Activated B cell treated with CpG ODN at 0.5 μM for 24 hours (primary cell): ENCODE measurements at places on chromosomes 2 and 18. TPM values are rescaled to one million over a fixed set of nuclear protein-coding genes. Genes with fewer than 3 reads are reported as not detected.

GRCh38 chr18:10953672-10954071 is 195.7 kb downstream of the PIEZO2 start:
- H3K27ac ChIP-seq = no peak overlapping the region
- no peaks in the 10 kb centered on the region for H3K4me1 ChIP-seq
- DNase-seq = no peak
- peaks cover 2% of the 10 kb centered on the region for H3K27me3 ChIP-seq

DNA sequence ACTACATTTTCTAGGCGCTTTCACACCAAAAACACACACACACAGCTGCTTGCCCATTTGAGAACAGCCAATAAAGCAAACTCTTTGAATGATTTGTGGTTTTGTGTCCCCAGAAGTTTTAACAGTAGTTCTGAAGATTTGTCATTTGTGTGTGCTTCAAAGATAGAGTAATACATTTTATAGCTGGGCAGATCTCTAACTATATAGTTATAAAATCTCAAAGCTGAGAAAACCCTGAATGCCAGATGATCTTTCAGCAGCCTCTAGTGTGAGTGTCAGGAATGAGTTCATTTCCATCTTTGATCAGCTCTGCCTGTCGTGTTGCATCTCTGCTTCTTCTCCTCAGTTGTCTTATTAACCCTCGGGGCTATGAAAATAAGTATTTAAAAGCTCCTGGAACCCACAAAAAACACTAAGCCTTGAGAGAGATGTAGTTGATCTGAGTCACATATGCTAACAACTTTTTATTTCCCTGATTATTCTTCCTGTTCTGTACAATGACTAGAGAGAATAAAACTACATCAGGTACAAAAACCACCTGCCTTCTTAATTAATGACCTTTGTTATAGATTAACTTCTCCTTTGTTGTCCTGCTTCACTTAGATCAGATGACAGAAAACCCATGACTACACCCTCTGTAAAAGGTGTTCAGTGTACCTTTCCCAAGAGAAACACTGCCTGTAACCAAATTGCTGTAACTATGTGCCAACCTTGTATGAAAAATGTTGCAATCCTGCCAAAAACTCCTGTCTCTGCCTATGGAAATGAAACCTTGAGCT is 30.0 kb upstream of the SLC3A1 start:
- H3K27me3 ChIP-seq = no peaks in the 10 kb centered on the region
- no peak for DNase-seq
- H3K4me3 ChIP-seq = no peak overlapping the region
- H3K36me3 ChIP-seq = no peaks in the 10 kb centered on the region
- no peak overlapping the region for H3K27ac ChIP-seq

The NAT8 gene
- total RNA-seq = not detected in 2 replicates

The SERPINB2 gene
- total RNA-seq = 0.33 TPM in 1 of 2 replicates, not detected in the other

The IL1R2 gene
- total RNA-seq = not detected in 2 replicates

GRCh38 chr2:24768601-24769000 is 24.6 kb downstream of the PTRHD1 start:
- no peaks in the 10 kb centered on the region for H3K4me1 ChIP-seq
- H3K27me3 ChIP-seq = no peaks in the 10 kb centered on the region
- H3K4me3 ChIP-seq = no peak overlapping the region
- H3K36me3 ChIP-seq = peaks cover 51% of the 10 kb centered on the region
- no peak for DNase-seq
- H3K27ac ChIP-seq = no peak overlapping the region

The PLGLB1 gene
- total RNA-seq = 5.5 and 8.3 TPM in 2 replicates

The CFAP221 gene
- not detected in 2 replicates for total RNA-seq

- no peaks in the 10 kb centered on the region for H3K4me1 ChIP-seq
- DNase-seq = no peak
- H3K4me3 ChIP-seq = no peak overlapping the region
- no peaks in the 10 kb centered on the region for H3K27me3 ChIP-seq
- H3K36me3 ChIP-seq = no peaks in the 10 kb centered on the region
Observed at GRCh38 chr2:78351208-78351607, 674.3 kb upstream of the REG3G start.

The NYAP2 gene
- 0.07 TPM in 1 of 2 replicates, not detected in the other for total RNA-seq

DNA sequence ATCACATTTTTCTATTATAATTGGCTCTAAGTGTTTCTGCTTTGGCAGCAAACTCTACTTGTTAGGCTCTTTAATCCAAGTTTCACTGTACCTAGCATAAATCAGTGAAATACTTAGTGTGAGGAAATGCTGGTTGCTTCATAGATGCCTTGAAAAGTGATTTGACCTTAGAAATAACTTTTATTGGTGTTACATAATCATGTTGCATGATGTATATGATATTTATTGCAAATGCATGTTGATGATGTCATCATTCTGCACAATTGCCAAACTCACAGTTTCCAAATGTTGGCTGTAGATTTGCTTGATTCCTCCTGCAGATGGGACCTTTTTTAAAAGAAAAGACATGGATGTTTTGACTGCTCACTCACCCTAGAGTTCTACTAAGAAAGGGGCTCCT is 137.6 kb upstream of the BCL2L11 start:
- no peaks in the 10 kb centered on the region for H3K4me1 ChIP-seq
- no peaks in the 10 kb centered on the region for H3K36me3 ChIP-seq
- H3K27ac ChIP-seq = no peak overlapping the region
- no peak for DNase-seq
- no peak overlapping the region for H3K4me3 ChIP-seq

The CDH7 gene
- not detected in 2 replicates for total RNA-seq

DNA sequence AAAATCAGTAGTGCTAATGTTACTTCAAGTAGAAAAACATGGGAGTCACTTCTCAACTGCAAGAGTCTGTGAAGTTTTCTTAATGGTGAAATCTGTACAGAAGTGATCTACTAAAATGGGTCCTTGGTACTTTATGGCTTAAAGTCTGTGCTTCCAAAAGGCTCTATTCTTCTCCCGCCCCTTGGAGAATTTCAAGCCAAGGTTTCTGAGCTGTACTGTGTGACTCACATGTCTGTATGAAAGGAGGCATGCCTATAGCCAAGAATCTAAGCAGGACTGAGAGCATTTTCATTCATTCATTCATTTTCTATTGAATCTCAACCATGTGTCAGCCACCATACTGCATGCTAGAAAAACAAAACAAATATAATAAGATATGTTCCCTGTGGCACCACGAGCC is 19.8 kb upstream of the DDX18 start:
- no peak overlapping the region for H3K27ac ChIP-seq
- H3K4me1 ChIP-seq = no peaks in the 10 kb centered on the region
- no peak overlapping the region for H3K4me3 ChIP-seq
- no peaks in the 10 kb centered on the region for H3K36me3 ChIP-seq
- peaks cover 18% of the 10 kb centered on the region for H3K27me3 ChIP-seq
- no peak for DNase-seq

GRCh38 chr2:157443795-157444640 is at the start of gene CYTIP:
Gene CYTIP, minus strand, starts transcription at chr2:157444089. Its CDS starts 69 bp downstream, at chr2:157444020.
- peak within 1 kb of the TSS; percentile 96 for H3K27ac ChIP-seq
- peak within 1 kb of the TSS; percentile 95 for H3K4me3 ChIP-seq
- peaks cover 48% of the 10 kb centered on the region for H3K36me3 ChIP-seq
- DNase-seq = peak; percentile 52

The AGXT gene
- total RNA-seq = not detected in 2 replicates

The AKAIN1 gene
- total RNA-seq = not detected in 2 replicates

The SLC4A5 gene
- 5.4 and 5.9 TPM in 2 replicates for total RNA-seq

GRCh38 chr2:98161186-98161585 is 74.2 kb downstream of the VWA3B start:
- H3K36me3 ChIP-seq = no peaks in the 10 kb centered on the region
- H3K4me1 ChIP-seq = no peaks in the 10 kb centered on the region
- no peak for DNase-seq
- no peak overlapping the region for H3K27ac ChIP-seq
- no peak overlapping the region for H3K4me3 ChIP-seq

The PFN4 gene
- 0.34 and 0.60 TPM in 2 replicates for total RNA-seq

DNA sequence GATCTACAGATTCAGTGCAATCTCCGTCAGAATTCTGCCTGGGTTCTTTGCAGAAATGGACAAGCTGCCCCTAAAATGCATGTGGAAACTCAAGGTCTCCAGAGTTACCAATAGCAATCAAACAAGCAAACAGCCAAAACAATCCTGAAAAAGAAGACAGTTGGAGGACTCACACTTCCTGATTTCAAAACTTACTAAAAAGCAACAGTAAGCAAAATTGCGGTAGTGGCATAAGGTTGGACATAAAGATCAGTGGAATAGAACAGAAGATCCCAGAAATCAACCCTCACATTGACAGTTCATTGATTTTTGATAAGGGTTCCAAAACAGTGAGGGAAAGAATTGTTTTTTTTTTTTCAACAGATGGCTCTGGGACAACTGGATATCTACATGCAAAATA is 59.7 kb downstream of the NPPC start:
- no peak for DNase-seq
- H3K4me3 ChIP-seq = no peak overlapping the region
- no peaks in the 10 kb centered on the region for H3K4me1 ChIP-seq

- no peaks in the 10 kb centered on the region for H3K27me3 ChIP-seq
- no peak overlapping the region for H3K27ac ChIP-seq
- DNase-seq = no peak
Observed at GRCh38 chr18:26403491-26403890, 144.9 kb downstream of the KCTD1 start.

- no peaks in the 10 kb centered on the region for H3K27me3 ChIP-seq
- H3K4me1 ChIP-seq = no peaks in the 10 kb centered on the region
- no peak overlapping the region for H3K27ac ChIP-seq
- no peaks in the 10 kb centered on the region for H3K36me3 ChIP-seq
- no peak for DNase-seq
Observed at GRCh38 chr18:11368020-11368419, 218.7 kb upstream of the PIEZO2 start.

- peak overlapping the region; percentile 81 for H3K27ac ChIP-seq
- peaks cover 6% of the 10 kb centered on the region for H3K36me3 ChIP-seq
- H3K4me1 ChIP-seq = peaks cover 55% of the 10 kb centered on the region
- DNase-seq = no peak
Observed at GRCh38 chr2:216015722-216016464, 2.5 kb upstream of the MREG start.

- H3K4me1 ChIP-seq = peaks cover 62% of the 10 kb centered on the region
- no peak overlapping the region for H3K27ac ChIP-seq
- no peak for DNase-seq
- peaks cover 55% of the 10 kb centered on the region for H3K27me3 ChIP-seq
- peak overlapping the region; percentile 63 for H3K4me3 ChIP-seq
- no peaks in the 10 kb centered on the region for H3K36me3 ChIP-seq
Observed at GRCh38 chr2:8573942-8574195, 108.0 kb upstream of the ID2 start.

- peaks cover 9% of the 10 kb centered on the region for H3K36me3 ChIP-seq
- H3K27me3 ChIP-seq = no peaks in the 10 kb centered on the region
- H3K4me3 ChIP-seq = peak overlapping the region; percentile 64
- no peak for DNase-seq
Observed at GRCh38 chr2:231321556-231322334, 73.8 kb upstream of the B3GNT7 start.

The TRAPPC8 gene
- total RNA-seq = 62.9 and 69.2 TPM in 2 replicates

GRCh38 chr18:3538954-3539617 is 89.1 kb downstream of the TGIF1 start:
- H3K36me3 ChIP-seq = no peaks in the 10 kb centered on the region
- DNase-seq = no peak
- no peak overlapping the region for H3K4me3 ChIP-seq
- no peak overlapping the region for H3K27ac ChIP-seq
- H3K27me3 ChIP-seq = no peaks in the 10 kb centered on the region
- H3K4me1 ChIP-seq = peaks cover 14% of the 10 kb centered on the region

The MARCHF4 gene
- total RNA-seq = not detected in 2 replicates

- no peak for DNase-seq
- no peak overlapping the region for H3K27ac ChIP-seq
- peaks cover 17% of the 10 kb centered on the region for H3K4me1 ChIP-seq
Observed at GRCh38 chr2:239212121-239212928, 188.5 kb downstream of the HDAC4 start.

- H3K36me3 ChIP-seq = no peaks in the 10 kb centered on the region
- H3K27ac ChIP-seq = no peak overlapping the region
- H3K4me1 ChIP-seq = no peaks in the 10 kb centered on the region
- H3K27me3 ChIP-seq = no peaks in the 10 kb centered on the region
- no peak for DNase-seq
- H3K4me3 ChIP-seq = no peak overlapping the region
Observed at GRCh38 chr2:235925250-235925919, 242.8 kb downstream of the GBX2 start.

GRCh38 chr2:49661809-49662208 is 507.5 kb upstream of the FSHR start:
- no peaks in the 10 kb centered on the region for H3K27me3 ChIP-seq
- no peaks in the 10 kb centered on the region for H3K36me3 ChIP-seq
- H3K27ac ChIP-seq = no peak overlapping the region
- H3K4me3 ChIP-seq = no peak overlapping the region

DNA sequence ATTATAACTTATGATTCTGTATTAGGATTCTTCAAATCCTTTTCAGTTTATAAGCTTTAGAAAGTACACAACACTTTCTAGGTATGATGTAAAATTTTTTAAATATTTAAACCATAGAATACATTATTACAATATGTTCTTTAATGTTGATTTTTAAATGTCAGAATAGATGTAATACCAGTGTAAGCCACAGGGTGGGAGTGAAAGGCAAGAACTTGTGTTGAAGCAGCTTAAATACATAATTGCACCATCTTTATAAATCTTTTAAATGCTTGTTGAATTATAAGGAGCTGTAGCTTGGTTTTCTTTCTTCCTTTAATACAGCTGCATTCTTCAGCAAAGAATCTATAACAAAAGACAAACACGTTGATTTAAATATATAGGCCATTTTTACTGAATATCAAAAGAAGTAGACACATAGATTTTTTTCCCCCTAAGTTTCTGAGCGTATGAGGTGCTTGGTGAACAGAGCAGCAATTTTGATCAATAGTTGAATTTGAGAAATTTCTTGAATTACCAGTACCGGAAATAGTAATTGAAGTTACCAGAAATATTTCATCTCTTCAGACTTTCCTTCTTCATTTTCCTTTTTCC is 63.0 kb downstream of the TANK start:
- H3K27me3 ChIP-seq = no peaks in the 10 kb centered on the region
- DNase-seq = no peak
- peaks cover 2% of the 10 kb centered on the region for H3K4me1 ChIP-seq
- no peak overlapping the region for H3K4me3 ChIP-seq

The ATIC gene
- total RNA-seq = 161 and 179 TPM in 2 replicates

DNA sequence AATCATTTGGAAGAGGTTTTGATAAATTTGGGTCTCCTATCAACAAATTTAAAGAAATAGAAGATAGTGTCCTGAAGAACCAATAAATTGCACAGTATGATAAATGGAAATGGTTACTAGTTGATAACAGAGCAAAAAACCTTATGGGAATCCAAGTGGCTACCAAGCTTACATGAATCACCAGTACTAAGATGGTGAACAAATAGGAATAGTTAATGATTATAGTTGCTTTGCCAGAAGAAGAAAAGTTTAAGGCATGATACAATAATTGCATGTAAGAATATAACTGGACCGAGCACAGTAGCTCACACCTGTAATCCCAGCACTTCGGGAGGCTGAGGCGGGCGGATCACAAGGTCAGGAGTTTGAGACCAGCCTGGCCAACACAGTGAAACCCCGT is 19.6 kb upstream of the INO80D start:
- H3K27ac ChIP-seq = no peak overlapping the region
- no peak for DNase-seq
- no peak overlapping the region for H3K4me3 ChIP-seq
- H3K36me3 ChIP-seq = no peaks in the 10 kb centered on the region
- no peaks in the 10 kb centered on the region for H3K27me3 ChIP-seq
- no peaks in the 10 kb centered on the region for H3K4me1 ChIP-seq
